ENCODE measurements at places on chromosomes 7 and 10. TPM values are rescaled to one million over a fixed set of nuclear protein-coding genes. Genes with fewer than 3 reads are reported as not detected.

DNA sequence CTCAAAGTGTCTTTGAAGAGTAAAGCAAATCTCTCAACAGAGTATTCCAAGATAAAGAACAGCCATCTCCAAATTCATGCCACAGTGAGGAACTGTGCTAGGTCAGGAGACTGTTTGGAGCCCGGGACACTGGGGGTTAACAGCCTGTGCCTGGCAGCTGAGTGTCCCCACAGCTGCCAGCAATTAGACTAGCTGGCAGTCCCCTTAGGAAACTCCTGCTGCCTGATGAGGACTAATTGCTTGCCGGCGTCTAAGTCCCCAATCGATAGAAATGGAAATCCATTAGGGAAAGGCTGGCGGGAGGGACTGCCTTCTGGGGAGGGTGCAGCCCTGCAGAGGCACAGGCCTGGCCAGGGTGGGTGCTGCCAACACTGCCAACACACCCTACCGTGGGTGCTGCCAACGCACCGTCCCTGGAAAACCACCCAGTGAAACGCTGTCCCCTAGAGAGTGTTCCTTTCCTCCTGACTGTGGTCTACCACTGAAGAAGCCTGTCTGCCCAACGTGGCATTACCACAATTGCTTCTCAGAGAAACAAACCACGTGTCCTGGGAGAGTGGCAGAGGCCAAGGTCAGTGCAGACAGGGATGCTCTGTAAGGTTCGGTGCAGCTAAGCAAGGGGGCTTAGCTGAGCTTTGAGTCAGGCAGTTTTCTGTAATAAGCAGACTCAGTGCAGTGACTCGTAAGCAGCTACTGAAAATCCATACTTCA lies 60.8 kb downstream of the XRCC2 start:
- DNase-seq = peak; percentile 62

DNA sequence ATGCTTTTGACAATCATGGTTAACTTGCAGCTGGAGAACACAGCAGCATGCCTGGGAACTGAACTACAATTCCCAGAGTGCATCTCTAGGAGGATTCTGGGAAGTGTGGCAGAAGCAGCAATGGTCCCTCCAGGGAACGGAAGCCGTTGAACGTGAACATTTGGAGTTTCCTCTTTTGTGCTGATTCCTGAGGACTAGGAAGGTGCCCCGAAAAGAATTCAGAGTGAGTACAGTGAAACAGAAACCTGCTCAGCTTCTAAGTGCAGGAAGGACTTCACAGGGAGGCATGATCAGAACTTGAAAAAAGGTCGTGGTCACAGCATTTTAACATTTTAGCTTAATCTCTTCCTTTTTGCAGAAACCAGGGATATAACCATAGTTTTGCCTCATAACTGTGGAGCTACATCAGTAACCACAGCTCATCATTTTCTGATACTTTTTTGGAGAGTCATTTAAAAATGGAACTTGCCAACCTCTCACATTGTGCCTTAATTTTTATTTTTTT lies at the start of gene NUDT13:
Gene NUDT13, plus strand, starts transcription at position 111 of the 505 bp plus-strand sequence. CDS start 3,911 bp downstream, outside the sequence.
- DNase-seq = peak; percentile 88

GRCh38 chr10:109959259-109960145 lies 36.2 kb upstream of the XPNPEP1 start:
- no peak for DNase-seq

DNA sequence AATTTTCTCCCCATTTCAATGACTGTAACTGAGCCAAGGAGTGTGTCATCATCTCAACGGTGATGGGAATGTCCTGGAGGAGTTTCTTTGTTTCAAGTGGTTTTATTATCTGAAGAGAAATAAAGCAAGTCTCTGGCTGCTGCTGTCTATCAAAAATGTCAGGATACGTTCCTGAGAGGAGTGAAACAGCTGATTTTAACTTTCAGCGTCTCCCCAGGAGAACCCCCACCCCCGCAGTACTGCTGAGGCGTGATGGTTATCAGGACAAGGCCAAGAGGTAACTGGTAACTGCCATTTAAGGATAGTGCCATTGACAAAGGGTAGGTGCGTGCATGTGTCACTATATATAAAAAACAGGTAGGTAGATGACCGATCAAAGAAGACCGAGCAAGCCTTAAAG lies 70.3 kb upstream of the LRGUK start:
- no peak for DNase-seq

DNA sequence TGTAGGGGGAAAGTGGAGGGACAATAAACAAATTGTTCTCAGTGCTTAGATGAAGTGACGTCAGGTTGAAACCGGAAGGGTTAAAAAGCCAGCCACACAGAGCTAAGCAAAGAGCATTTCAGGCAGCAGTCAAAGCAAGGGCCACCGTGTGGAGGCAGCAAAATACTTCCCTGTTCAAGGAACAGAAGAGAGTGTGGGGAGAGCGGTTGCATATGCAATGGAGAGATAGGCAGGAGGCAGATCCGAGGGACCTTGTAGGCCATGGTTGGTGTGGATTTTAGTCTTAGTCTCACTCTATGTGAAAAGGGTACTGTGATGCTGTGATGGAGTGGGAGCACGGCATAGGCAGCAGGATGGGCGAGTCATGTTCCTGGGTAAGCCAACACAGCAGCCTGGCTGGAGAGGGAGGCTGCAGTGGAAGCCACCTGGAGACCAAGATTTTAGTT lies 3.8 kb upstream of the STN1 start:
- no peak for DNase-seq

DNA sequence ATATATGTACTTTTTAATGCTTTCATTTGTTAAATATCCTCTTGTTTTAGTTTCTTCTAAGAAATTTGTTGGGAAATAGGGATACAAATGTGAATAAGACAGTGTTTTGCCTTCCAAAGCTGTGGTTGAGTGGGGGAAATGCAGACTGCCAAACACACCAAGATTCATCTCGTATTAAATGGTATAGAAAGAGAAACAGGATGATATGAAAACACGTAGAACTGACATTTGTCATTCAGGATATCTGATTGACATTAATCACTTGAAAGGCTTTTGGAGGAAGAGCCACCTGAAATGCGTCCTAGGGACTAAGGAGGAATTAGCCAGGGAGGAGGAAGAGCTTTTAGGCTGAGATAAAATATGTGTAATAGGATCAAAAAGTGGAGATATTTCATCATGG lies 287.4 kb upstream of the SEMA3C start:
- DNase-seq = no peak

- no peak for DNase-seq
Measured at GRCh38 chr7:90592033-90592432, 4.1 kb upstream of the CDK14 start.

DNA sequence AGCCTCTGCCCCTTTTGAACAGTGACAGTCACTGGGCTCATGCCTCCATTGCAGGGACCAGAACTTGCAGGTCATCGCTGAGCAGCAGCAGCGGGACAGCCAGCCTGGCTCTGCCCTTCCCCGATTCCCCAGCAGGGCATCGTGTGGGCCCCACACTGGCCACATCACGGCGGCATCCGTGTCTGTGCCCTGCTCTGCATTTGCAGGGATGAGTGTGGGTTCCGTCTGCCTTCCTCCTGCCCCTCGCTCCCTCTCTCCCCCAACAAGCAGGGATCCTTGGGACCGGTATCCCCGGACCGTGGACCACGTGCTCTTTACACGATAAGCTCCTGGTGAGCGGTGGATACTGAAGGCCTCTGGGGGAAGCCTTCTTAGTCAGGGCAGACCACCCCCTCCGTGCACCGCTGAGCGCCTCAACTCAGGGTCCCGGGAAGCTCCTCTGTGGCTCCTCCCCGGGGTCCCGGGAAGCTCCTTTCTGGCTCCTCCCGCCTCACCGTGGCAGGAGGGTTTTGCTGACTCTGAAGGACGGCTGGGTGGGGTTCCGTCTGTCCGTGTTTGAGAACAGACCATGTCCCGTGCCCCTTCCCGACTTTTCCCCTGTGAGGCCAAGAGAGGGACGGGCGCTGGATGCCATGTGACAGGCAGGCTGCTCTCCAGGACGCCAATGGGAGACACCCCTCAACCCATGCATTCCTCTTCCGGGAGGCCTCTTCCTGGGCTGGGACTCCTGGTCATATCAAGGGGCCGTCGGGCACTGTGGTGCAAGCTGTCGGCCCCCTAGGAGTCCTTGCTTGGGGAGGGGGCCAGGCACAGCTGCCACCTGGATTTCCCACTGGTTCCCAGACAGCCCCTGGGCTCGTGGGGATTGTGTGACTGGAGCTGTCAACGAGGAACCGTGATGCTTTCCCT lies 23.5 kb upstream of the NKX6-2 start:
- DNase-seq = peak; percentile 57

GRCh38 chr10:47038881-47039561 lies 127.8 kb downstream of the PTPN20 start:
- peak; percentile 55 for DNase-seq

DNA sequence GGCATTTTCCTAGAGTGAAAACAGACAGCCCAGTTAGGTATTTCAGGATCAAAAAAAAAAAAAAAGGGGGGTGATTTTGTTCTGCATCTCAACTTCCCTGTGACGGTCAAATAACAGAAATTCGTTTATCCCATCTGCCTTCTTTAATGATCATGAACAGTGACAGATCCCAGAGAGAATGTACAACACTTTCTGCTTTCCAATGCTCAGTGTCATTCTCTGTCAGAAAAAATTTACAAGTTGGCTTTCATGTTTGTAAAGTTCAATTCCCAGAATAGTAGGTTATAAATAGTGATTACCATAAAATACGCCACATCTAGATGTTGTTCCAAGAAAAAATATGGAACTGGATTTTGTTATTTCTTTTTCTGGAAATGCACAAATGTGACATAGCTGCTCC lies 1013.2 kb upstream of the PHF14 start:
- no peak for DNase-seq

GRCh38 chr10:68790476-68790875 lies 36.9 kb upstream of the STOX1 start:
- no peak for DNase-seq

DNA sequence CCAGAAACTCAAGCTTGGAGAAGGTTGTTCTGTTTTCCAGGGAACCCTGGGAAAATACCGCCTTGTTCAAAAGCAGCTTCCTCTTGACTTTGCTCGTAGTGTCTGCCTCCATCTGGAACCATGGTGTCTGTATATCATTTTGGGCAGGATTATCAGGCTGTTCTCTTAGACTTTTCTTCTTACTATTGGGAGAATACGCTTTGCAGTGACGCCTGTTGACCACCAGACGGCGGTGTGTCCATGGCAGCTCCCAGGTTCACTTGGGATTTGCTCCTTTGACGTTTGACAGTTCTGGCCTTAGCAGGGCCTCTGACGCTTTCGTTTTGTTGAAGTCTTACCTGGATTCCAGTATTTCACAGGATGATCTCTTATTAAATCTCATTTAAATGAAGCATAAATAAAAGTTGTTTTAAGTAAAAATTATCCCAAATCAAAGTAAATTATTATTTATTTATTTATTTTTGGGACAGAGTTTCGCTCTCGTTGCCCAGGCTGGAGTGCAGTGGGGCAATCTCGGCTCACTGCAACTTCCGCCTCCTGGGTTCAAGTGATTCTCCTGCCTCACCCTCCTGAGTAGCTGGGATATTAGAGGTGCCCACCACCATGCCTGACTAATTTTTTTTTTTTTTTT lies 41.8 kb upstream of the GJD4 start:
- DNase-seq = no peak

- peak; percentile 49 for DNase-seq
Measured at GRCh38 chr10:77378366-77379349, 258.9 kb downstream of the KCNMA1 start.

DNA sequence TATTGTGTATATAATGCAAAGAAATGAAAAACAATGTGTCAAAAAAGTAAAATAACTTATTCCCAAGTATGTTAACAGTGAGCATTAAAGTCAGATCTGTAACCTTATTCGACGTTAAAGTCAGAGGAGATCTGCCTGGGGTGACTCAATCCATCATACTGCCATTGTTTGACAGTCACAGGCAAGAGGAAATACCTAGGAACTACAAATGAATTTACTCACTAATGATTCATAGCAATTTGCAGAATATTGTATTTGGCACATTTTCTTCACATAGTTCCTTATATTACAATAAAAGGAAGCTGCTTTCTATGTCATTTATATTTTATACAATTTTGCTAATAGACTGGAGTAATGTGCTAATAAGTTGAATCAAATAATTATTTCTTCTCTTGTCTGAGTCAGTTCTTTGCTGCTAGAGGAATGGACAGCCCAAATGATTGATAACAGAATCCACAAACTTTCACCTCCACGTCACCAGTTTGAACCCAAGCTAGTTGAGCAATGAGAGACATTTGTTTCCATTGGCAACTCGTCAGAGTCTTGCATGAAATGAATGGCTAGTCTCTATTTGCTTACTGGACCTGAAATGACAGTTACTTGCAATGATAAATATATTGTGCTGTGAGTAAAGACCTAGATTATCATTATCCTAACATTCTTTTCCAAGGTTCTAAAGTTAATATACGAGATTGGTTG lies 48.5 kb upstream of the TMEM106B start:
- DNase-seq = no peak

GRCh38 chr7:16970732-16971482 lies 89.1 kb upstream of the AGR3 start:
- DNase-seq = no peak

- peak; percentile 92 for DNase-seq
Measured at GRCh38 chr10:101060036-101060950, 1.5 kb upstream of the KAZALD1 start.

GRCh38 chr10:21052709-21053104 lies 155.6 kb upstream of the NEBL start:
- DNase-seq = no peak

DNA sequence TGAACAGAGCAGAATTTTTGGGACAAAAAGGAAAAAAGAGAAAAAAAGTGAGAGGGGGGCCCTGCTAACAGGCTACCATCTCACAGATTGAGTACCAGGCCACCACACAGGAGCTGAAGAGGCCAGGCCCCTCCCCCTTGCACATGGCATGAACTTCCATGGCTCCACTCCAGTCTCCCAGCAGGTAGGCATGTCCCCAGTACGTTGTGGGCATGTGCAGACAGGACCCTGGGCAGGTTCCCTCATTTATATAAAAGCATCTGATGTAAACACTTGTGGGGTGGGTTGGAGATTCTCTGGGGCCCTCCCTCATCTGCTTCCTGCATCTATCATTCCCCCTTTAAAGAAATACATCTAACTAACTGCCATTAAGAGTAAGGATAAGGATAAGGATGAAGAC lies 45.0 kb upstream of the AKR1C1 start:
- no peak for DNase-seq

DNA sequence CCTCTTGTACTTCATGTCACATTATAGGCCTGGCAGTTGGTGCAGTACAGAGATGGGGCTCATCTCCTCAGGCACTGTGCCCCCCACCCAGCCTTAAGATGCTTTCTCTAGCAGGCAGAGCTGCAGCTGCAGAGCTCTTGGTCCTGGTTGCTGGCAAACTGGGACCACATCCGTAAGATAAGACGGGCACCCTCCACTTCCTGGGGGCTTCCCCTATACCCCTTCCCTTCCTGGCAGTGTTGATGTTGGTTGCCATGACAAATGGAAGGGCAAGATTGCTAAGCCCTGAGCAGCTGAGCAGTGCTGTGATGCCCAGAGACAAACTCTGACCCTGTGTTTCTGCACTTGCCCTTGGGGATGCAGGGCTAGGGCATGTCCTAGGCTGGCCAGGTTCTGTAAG lies 103.4 kb upstream of the ANLN start:
- DNase-seq = peak; percentile 74

GRCh38 chr10:101922846-101923245 lies 79.2 kb upstream of the KCNIP2 start:
- DNase-seq = no peak

The CFAP46 gene
- 0.94 TPM for total RNA-seq

The SPDYE1 gene
- 0.13 TPM for total RNA-seq

The DENND2A gene
- 7.2 TPM for total RNA-seq

The GJC3 gene
- not detected for total RNA-seq

The MRPS17 gene
- 13.4 TPM for total RNA-seq

The IQUB gene
- 0.78 TPM for total RNA-seq

The ASAH2 gene
- 1.9 TPM for total RNA-seq

The VAX1 gene
- not detected for total RNA-seq

The HKDC1 gene
- total RNA-seq = not detected

The OGDHL gene
- total RNA-seq = 11.5 TPM

The MBL2 gene
- total RNA-seq = not detected

The FXYD4 gene
- total RNA-seq = not detected

Data from cardiac septum (tissue), 1 donor.